ENCODE measurements at places on chromosomes 3 and 15.

DNA sequence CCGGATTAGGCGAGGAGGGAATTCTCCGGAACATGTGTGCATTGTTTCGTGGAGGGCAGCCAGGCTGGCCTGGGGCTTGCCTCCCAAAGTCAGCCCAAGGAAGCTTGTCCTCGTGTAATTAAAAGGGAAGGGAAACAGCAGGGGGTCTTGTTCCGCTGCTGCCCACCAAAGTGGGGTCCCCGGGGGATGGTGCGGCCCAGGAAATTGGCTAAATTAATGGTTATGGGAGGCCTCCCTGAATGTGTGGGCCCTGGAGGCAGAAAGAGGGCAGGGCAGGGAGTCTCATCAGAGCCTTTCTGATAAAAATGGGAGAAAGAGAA lies 118.1 kb downstream of the OPA1 start:
- DNase-seq, result no peak

GRCh38 chr3:171974986-171975837 lies 64.2 kb upstream of the FNDC3B start:
- DNase-seq, result no peak

DNA sequence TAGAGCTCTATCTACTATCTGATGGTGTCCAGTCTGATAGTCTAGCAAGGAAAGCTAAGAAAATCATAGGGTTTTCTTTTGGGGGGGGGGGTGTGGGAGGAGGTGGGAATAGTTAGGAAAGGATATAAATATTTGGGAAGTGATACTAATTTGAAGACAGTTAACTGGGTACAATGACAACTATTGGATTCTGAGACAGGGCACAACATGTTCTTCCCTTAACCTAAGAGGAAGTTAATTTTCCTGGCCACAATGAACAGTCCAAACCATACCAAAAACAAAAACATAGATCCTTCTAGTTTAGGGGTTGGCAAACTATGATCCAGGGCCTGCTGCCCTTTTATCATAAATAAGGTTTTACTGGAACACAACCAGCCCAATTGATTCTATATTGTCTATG lies 10.0 kb upstream of the HCLS1 start:
- no peak for DNase-seq

GRCh38 chr15:63870487-63871209 lies 36.9 kb upstream of the HERC1 start:
- DNase-seq, result no peak

DNA sequence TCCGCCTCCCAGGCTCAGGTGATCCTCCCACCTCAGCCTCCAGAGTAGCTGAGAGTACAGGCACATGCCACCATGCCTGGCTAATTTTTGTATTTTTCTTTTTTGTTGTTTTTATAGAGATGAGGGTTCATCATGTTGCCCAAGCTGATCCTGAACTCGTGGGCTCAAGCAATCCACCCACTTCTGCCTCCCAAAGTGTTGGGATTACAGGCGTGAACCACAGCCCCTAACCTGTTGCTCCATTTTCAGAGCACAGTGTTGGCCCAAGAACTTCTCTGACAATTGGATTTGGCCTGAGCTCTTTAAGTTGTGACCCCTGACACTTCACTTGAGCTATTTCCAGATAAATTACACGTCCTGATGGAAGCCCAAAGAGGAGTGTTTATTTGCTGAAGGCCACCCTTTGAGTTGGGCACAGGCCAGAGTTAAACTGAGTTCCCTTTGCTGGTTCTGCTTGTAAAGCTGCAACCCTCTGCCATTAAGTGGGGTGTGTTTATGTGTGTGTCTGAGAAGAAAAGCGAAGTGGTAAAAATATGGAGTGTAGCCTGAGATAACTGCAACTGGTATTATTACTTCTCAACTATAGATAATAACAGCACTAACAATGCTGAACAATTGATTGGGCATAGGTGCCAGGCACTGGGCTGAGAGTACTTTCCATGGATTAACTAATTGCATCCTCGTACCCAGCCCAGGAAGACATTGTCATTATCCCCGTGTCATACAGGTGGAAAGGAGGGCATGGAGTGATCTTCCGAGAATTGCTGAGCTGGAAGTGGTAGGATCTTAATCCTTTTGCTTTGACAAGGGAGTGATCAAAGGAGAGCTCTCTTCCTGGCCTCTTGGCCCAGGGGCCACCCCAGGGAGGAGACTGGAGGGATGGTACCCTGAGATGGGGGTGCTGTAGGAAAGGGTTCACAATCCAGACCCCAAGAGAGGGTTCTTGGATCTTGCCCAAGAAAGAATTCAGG lies 91.5 kb upstream of the PROK2 start:
- no peak for DNase-seq

DNA sequence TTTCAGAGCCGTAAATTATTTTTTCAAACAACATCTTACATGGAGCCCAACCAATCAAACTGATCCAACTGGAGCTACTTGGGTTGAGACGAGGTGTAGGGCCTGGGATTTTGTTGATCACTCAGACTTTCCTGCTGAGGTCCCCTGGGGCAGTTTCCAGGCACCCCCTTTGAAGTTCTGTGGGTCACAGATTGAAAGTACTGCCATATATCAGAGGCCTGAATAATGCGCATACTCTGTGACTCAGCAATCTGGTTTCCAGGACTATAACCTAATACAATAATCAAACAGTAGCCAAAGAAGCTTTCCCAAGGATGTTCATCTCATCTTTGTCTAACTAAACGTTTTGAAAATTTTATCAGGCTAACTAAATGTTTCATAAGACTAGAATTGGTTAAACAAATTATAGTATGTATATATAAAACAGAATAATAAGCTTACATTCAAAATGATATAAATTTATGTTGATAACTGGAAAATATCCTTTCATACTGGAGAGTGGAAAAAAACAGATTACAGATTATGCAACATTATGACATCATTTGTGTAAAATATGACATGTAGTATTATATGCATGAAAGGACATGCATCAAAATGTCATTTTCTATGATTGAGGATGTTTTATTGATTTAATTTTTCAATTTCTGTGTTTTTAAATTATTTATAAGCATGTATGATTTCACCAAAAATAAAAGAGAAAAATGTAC lies 617.1 kb downstream of the NTRK3 start:
- no peak for DNase-seq

GRCh38 chr15:90860942-90861675 lies 7.3 kb upstream of the FURIN start:
- DNase-seq, result no peak

DNA sequence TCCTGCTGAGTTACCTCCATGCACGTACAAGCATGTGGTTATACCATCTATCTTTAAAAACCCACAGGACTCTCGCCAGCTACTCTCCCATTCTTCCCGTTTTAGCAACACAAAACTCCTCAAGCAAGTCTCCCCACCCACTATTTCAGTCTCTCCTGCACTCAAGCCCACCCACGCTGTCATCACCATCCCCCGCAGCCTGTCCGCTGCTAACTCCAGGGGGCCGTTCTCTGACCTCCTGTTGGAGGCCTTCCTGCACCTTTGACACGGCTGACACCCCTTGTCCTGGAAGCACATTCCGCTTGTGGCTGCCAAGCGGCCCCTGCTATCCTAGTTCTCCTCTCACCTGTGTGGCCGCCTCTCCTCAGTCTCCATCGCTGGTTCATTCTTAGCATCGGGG lies 7.5 kb upstream of the PCSK6 start:
- no peak for DNase-seq

DNA sequence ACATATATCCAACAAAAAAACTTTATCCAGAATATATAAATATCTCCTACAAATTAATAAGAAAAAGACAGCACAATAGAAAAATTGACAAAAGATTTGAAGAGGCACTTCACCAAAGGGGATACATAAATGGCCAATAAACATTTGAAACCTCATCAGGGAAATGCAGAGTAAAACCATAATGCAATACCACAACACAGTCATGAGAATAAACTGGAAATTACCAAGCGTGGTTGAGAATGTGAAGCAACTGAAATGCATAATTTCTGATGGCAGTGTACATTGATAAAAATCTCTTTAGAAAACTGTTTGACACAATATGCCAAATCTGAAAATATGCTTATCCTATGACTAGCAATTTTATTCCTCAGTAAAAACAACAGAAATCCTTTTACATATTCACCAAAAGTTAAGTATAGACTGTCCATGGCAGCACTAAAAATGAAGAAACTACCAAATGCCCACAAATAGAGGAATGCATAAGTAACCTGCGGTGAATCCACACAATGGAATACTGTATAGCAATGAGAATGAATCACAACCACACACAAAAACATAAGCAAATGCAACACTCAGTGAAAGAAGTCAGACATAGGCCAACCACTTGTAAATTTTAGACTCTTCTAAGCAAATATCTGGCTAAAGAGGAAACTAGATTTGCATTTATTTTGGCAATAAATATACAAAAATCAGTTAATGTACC lies 7.9 kb downstream of the LYZL4 start:
- no peak for DNase-seq

DNA sequence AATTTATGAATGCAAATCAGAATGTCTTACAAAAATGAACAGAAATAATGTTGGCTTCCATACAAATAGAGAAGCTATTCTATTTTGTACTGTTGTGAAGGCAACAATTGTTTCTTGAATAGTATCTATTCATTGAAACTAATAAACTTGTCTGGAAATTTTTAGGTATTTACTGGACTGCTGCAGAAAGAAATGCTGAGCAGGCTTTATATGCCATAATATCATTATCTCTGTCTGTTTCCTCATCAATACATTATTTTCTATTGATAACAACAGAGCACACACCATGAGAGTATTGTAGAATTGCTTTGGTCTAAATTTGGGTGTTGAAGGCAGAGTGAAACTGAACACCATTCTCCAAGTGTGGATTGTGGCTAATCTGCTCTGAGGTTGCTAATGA lies 216.5 kb upstream of the CGNL1 start:
- no peak for DNase-seq

DNA sequence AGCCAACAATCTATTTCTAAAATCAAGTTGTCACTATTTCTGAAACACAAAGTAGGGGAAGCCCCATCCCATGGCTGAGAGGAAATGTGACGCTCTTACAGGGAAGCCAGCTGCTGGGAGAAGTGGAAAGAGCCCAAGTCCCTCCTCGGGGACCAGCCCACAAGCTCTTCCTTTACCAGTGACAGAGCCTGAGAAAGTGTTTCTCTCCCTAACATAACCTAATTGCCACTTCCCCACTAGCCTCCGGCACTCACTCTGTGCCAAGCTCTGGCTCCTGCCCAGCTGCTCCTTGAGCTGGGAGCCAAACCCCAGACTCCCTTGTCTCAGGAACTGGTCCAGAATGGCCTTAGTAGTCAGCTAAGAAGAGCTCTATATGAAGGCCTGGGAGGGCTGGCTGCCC lies 42.9 kb downstream of the TNFAIP8L3 start:
- no peak for DNase-seq

DNA sequence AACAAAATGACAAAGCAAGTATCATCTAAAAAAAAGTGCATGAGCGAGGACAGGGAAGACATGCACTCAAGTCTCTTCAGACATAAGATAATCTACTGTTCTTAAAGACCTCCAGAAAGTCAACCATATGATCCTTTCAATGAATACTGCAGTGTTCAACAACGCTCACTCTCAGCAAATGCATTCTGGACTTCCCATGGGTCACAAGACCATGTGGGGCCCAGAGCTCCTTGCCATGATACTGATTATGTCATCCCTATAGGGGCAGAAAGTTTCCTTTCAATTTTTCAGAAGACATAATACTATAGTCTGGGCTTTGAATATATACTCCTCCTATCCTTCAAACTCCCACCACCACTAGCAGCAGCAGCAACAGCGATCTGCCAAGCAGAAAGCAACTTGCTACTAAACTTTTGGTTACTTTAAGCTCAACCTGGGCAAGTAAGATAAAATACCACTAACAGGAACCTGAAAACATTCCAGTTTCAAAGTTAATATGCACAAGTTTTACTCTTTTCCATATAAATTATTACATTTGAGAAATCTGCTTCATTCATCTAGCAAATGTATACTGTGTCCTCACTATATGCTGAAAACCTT lies 143.5 kb downstream of the ADAM10 start:
- no peak for DNase-seq

DNA sequence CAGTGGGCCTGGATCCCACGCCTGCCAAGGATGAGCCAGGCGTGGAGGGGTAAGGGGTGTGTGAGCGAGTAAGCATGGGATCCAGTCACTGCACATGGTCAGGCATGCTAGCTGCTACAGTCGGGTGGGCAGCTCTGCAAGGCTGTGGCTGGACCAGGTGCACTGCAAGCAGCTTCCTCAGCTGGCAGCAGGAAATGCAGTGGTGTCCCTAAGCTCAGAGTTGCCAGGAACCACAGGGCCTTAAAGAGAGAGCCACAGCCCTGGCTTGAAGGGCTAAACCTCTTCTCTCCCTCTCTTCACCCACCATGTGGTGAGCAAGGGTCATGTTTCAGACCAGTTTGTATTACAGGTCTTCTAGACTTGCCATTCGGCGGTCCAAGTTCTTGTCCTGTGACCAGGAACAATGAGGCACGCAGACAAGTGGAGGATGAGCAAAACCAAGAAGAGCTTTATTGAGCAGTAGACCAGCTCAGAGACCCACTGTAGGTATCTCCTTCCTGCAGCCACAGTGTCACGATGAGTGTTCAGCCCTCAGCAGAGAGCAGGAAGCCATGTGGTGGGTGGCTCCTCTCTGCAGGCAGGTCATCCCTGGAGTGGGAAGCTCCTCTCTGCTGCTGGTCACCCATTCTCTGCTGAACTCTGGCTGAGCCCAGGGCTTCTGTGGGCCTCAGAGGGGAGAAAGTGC lies 511.9 kb downstream of the PYDC2 start:
- DNase-seq, result no peak

DNA sequence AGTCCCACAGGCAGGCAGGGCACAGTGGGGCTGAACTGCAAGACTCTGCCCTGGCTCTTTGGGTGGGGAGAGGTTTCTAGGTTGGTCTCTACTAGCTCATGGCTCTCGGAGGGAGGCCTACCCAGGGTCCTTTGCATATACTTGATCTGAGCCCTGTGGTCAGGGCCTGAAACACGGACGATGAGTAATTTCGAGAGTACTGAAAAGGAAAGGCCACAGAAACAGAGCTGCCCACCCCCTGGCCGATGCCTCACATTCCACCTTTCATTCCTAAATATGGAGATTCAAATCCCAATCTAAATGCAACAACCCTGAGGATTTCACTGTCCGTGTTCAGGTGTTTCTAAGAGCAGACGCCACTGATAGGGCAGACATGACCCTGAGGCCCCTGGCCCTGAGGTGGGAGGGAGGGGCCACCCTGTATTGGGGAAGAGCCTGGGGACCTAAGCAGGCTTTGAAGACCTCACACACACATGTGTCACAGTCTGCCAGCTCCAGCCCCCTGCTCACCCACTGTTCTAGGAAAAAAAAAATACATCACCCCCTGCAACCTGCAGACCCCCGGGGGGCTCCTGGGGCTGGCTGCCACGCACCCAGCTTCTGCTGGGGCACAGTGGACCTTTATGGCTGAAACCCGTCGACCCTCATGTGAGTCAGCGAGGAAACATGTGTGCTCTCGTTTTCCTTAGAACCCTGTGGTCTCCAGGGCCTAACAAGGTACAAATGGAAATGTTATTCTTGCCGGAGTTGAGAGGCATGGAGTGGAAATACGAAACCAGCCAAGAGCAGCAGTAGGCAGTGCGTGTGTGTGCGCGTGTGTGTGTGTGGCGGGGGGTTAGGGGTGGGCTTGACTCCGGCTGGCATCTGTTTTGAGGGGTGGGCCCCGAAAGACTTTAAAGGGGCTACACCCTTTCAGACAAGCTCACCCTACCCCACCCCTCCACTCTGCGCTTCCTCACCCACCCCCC lies 112.7 kb downstream of the CHSY1 start:
- no peak for DNase-seq

Data from glomerular endothelial cell (primary cell).